ENCODE measurements at places on chromosomes 13 and 19. TPM values are rescaled to one million over a fixed set of nuclear protein-coding genes. Genes with fewer than 3 reads are reported as not detected.

DNA sequence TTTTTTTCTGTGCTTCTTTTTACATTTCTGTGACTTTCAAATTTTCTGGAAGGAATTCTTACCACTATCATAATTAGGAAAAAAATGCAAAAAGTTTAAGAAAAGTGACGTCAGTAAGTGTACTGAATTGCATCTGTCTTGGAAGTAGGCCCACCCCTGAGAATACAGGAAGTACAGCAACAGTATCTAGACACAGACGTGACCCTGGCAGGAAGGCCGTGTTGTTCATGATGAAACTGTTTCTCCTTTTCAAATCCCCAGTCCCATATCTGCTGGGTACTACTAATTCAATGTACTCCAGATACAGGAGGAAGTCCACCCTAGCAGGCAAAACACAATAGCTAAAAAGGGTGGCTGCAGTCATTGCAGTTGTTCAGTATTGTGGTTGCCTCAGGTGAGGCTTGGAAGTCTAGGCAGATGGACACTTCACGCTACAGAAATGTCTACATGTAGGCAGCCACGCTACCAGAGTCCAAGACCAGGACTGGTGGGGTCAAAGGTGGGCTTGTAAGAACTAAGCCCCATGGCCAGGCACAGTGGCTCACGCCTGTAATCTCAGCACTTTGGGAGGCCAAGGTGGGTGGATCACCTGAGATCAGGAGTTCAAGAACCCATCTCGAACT, 49.6 kb upstream of the MED4 start:
- no peak for DNase-seq

The ONECUT3 gene
- not detected for total RNA-seq

The ZNF99 gene
- total RNA-seq: not detected

The UGGT2 gene
- total RNA-seq: not detected

DNA sequence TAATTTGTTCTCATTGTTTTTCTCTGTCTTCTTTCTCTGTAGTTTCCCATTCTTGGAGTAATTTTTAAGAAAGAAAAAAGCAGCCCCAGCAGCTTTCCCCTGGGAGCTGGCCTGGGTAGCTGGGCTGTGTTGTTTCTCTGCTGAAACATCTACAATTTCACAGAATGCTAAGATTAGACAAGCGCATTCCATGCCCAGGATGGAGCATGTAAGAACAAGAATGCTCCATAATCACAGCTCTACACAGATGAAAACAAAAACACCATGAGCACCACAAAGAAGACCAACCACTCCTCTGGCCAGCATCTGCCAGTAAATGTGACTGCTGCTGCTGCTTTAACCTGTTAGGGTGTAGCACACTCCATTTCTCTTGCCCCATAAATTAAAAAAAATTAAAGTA, 239.2 kb upstream of the SLITRK1 start:
- no peak for DNase-seq

Measured in activated naive CD8-positive, alpha-beta T cell treated with anti-CD3 and anti-CD28 coated beads, Interleukin-2, amount 10 ng/mL, durations not matched to agents 7 days and 5 days (primary cell).